Natural killer cell treated with Interleukin-12 subunit alpha and Interleukin-12 subunit beta and Interleukin-15 and Interleukin-18, amount 100 ng/mL, for 72 hours (primary cell): ENCODE measurements at places on chromosomes 7 and 10. TPM values are rescaled to one million over a fixed set of nuclear protein-coding genes. Genes with fewer than 3 reads are reported as not detected.

DNA sequence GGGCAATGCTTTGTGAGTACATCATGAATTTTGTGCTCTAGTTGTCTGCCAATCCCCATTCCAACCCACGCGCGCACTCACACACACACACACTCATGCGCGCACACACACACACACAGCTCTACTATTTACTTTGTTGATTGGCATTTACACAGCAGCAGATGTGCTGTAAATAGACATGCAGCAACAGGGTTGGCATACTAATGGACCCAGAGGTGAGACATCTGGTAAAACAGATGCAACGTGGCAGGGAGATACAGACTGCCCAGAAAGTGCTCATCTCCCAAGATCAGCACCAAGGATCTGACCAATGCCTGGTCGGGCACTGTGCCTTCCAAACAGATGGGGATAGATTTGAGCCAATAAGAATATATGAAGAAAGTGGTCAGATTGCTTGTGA lies 873.0 kb downstream of the SORCS3 start:
- DNase-seq, result no peak

GNAT3 gene
- total RNA-seq, result not detected

DNA sequence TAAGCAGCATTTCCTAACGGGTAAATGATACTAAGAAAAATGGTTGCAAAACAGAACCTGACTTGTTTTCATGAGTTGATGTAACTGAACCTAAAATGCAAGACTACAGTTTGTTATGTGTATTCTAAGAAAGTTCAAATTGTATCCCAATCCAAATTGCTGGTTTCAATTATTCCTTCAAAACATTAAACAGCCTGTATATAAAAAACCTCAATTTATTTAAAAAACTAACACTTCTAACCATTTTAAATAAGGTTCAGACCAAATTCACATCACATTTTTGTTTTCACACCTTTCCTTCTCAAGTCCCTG lies 80.9 kb downstream of the LRRC17 start:
- DNase-seq, result no peak

GRCh38 chr7:121376979-121377378 lies 19.1 kb downstream of the FAM3C start:
- no peak for DNase-seq

GRCh38 chr7:44226396-44226753 lies 25.6 kb downstream of the YKT6 start:
- DNase-seq, result no peak

GRCh38 chr7:101165075-101165957 lies at the start of gene VGF:
Gene VGF, minus strand, starts transcription at chr7:101165569. Its CDS starts 726 bp downstream, at chr7:101164843.
- peak; percentile 95 for DNase-seq

DNA sequence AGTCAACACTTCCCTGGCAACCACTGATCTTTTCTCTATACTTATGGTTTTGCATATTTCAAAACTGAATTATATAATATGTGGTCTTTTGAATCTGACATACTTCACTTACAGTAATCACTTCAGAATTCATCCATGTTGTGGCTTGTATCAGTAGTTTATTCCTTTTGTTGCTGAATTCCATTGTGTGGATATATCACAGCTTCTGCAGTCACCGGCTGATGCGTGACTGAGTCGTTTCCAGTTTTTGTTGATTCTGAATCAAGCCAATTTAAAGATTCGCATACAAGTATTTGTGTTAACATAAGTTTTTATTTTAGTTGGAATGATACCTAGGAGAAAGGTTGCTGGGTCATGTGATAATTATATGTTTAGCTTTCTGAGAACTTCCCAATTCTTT lies 672.5 kb upstream of the ANKRD30A start:
- no peak for DNase-seq

DNA sequence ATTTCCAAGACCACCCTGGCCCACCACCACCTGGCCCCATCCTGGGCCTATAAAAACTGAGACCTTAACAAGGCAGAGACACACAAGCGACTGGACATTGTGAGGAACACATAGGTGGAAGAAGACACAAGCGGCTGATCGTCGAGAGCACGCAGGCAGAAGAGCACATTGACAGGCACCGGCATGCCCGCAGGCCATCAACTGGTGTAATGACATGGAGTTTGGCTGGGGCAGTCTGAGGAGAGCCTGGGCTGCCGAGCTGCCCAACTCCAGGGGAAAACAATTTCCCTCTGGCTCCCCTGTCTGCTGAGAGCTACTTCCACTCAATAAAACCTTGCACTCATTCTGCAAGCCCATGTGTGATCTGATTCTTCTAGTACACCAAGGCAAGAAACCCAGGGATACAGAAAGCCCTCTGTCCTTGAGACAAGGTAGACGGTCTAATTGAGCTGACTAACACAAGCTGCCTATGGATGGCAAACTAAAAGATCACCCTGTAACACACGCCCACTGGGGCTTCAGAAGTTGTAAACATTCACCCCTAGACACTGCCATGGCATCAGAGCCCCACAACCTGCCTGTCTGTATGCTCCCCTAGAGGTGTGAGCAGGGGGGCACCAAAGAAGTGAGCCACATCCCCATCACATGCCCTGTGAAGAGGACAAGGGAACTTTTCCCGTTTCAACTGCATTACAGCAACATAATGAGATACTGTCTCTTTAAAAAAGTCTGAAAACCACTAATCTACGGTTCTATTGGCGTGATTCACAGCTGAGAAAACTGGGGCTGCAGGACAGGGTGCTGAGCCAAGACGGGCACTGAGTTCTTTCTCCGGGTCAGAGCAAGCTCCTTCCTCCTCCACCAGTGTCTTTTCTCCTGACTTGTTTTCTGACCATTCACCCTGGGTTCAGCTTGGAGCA lies 18.5 kb upstream of the TNS3 start:
- no peak for DNase-seq

MPP7 gene
- 2.7 TPM for total RNA-seq

GRCh38 chr7:116242178-116242577 lies 31.8 kb downstream of the TES start:
- no peak for DNase-seq

DNA sequence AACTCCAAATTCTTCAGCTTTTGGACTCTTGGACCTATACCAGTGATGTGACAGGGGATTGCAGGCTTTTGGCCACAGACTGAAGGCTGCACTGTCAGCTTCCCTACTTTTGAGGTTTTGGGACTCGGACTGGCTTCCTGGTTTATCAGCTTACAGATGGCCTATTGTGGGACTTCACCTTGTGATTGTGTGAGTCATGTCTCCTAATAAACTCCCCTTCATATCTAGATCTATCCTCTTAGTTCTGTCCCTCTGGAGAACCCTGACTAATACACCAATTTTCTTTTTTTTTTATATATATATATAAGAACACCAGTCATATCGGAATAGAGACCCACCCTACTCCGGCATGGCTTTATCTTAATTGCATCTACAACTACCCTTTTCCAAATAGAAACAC lies 166.8 kb downstream of the ETV1 start:
- no peak for DNase-seq

LANCL2 gene
- total RNA-seq, result 28.2 TPM

GRCh38 chr10:97731346-97732051 lies 5.4 kb upstream of the ZFYVE27 start:
- peak; percentile 57 for DNase-seq

DNA sequence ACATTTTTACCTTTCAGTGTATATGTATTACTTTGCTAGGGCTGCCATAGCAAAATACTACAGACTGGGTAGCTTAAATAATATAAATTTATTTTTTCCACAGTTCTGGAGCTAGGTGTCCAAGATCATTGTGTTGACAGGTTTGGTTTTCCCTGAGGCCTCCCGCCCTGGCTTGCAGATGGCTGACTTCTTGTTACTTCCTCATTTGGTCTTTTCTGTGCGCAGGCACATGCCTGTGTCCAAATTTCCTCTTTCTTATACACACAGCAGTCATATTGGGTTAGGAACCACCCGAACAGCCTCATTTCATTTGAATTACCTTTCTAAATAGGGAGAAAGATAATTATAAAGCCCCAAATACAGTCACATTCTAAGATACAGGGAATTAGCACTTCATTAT lies 521.6 kb upstream of the SORCS1 start:
- no peak for DNase-seq

GRCh38 chr10:95741807-95742467 lies 14.0 kb upstream of the ENTPD1 start:
- DNase-seq, result no peak

LRRC18 gene
- total RNA-seq, result not detected

DGKI gene
- 1.5 TPM for total RNA-seq

DNA sequence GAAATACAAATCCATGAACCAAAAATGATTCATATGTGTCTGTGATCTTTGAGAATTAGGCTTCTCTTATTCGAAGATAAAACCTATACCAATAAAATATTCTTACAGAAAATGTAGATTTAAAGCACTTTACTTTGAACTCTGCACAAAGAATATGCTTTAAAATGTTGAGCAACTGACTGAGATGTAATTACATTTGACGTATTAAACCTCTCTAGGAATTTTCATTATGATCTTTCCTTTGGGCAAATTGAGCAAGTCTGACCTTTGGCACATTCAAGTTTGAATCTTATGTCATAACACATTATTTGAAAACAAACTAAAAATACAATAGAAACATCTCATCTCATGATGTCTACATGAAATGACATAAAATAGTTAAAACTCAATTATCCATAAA lies 69.2 kb upstream of the AHR start:
- DNase-seq, result no peak
